ENCODE measurements at places on chromosomes 3 and 15.
A peak's percentile ranks its signal among the peaks of the same experiment; 100 is the strongest.

DNA sequence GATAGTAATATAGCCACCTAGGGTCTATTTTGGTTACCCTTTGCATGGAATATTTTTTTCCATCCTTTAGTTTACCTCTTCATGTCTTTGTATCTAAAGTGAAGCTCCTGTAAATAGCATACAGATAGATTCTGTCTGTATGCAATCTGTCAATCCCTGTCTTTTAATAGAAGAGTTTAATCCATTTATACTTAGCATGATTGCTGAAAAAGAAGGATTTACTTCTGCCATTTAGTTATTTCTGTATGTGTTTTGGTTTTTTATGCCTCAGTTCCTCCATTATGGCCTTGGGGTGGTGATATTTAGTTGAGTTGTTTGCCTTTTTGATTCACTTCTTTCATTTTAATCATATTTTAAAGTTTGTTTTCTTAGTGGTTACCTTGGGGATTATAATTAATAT is 29.0 kb downstream of the PCCB start:
- DNase-seq = no peak

DNA sequence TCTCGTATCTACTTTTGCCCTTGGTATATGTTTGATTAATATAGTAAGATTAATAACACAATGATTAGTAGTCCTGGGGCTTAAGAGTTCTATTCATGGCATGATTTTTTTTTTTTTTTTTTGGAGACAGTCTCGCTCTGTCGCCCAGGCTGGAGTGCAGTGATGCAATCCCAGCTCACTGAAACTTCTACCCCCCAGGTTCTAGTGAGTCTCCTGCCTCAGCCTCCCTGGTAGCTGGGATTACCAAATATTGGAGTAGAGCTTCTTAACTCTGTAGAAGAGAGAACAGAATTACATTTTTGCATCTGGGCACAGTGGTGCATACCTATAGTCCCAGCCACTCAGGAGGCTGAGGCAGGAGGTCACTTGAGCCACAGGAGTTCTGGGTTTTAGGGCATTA is 58.9 kb downstream of the RAB7A start:
- no peak for DNase-seq

DNA sequence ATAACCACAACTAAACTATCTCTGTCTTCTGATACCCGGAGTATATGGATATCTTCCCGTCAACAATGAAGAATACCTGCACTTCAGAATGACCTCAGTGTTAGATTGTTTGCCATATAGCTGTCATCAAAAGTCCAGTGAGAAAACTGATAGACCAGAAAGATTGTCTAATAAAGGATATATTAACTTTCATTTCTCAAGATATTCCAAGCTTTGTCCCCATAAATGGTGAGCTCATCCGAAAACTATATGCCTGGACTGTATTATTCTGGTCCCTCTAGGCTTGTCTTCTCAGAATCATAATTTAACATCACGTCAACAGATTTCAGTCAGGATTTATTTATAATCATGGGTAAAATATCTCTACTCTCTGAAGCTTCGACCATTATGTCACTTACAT is 100.5 kb downstream of the ATP8B4 start:
- DNase-seq = no peak

- peak; percentile 55 for DNase-seq
Observed at GRCh38 chr3:114746502-114746901, 400.6 kb downstream of the ZBTB20 start.

DNA sequence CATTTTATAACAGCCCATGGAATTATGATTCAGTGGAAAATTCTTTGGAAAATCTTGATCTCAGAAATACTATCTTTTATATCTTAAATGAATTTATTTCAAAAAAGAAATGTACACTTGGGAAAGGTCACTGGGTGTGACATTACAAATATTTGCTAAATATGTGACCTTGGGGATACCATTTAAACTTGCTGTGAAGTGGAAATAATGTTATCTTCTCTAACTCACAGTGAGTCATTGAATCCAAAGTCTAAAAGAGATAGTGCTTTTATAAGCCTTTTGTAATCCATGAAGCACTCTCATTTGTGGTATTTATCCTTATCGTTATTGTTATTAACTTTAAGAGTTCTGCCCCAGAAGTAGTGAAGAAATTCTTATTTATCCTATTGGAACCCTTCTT is 289.8 kb upstream of the SEMA6D start:
- no peak for DNase-seq

GRCh38 chr3:132784502-132785025 is 62.4 kb upstream of the NPHP3 start:
- no peak for DNase-seq

DNA sequence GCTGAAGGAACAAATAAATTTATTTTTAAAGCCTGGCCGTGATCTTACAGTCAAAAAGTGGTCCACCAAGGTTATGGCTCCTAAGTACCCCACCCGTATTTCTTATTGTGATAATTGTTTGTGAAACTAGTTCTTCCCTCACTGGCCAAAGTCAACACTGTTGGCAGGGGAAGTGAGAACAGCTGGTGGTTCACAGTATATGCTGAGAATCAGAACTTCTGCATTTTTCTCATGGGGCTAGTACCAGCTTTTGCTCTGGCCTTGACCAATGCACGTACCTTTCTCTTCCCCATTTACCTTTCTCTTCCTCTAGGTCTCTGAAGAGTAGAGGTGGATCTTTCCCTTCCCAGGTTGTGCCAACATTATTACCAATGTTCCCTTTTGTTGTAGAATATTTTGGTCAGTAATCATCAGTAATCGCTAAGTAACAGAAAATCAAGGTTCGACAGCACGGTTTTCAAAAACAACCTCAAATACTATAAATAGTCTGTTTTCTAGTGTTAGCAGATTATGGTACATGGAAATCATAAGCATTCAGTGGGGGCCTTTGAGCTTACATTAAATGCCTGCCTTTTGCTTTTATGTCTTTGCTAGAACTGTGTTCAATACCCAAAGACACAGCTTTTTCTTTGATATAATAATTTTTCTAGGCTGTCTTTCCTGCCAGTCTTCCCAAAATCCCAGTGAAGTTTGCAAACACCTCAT is 268.0 kb downstream of the LPP start:
- peak; percentile 88 for DNase-seq

- DNase-seq = no peak
Observed at GRCh38 chr3:52880047-52880446, 17.3 kb downstream of the STIMATE start.

GRCh38 chr15:39631357-39631756 is 50.5 kb downstream of the THBS1 start:
- DNase-seq = no peak

GRCh38 chr3:186722457-186722856 is 5.3 kb downstream of the KNG1 start:
- DNase-seq = no peak

DNA sequence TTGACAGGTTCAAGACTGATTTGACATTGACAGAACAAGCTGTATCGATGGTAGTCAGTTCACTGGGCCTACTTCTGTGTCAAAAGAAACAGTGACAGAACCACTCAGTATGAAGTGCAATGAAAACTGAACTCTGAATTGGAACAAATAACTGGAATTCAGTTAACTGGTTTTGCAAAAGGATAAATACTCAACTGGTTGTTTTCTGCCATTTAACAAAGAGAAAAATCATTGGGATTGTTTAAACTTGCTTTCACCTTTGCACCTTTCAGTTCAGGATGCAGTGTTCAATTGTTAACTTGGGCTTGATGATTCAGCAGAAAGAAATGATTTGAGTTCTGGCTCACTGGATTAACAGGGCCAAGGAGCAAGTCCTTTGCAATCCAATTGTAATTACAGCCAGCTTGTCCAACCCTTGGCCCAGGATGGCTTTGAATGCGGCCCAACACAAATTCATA is 4.9 kb downstream of the BTD start:
- DNase-seq = no peak

- no peak for DNase-seq
Observed at GRCh38 chr3:169619793-169620192, 43.7 kb downstream of the MECOM start.

DNA sequence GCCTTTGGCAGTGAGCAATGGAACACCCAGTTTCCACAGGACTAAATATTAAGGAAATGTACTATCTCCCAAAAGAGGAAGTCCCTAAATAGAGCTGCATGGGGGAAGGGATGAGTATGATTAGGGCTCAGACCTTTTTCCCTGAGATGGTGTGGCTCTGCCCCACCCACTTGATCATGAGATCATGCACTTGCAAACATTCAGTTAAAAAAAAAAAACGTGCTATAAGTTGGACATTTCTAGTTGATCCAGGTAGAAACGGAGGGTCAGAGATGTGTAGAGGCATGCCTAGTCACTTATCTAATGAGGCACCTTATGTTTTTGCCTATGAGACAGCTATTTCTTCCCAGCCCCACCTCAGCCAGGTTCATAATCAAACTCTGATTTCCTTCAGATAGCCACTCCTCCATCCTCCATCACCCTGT is 24.5 kb upstream of the SSR3 start:
- peak; percentile 87 for DNase-seq

- DNase-seq = peak; percentile 22
Observed at GRCh38 chr3:37852097-37852496, 9.6 kb upstream of the CTDSPL start.

- no peak for DNase-seq
Observed at GRCh38 chr3:52531860-52532516, 1.7 kb downstream of the NT5DC2 start.

GRCh38 chr3:93843981-93844380 is 129.7 kb downstream of the PROS1 start:
- peak; percentile 17 for DNase-seq

DNA sequence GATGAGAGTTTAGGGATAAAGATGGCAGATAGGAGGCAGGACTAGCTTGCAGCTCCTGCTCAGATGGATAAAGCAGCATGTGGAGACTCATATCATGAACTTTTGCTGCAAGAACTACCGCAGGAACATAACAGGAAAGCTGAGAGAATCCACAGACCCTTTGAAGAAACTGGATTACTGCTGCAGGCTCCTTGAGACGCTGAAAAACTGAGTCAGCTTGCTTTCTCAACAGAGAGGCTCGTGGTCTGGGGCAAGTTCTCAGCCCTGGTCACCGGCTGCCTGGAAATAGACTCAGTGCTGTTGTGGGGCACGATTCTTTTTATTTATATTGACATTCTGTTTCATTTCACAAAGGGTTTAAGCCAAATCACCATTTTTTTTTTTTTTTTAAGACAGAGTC is 28.8 kb upstream of the TRIM59 start:
- peak; percentile 5 for DNase-seq

DNA sequence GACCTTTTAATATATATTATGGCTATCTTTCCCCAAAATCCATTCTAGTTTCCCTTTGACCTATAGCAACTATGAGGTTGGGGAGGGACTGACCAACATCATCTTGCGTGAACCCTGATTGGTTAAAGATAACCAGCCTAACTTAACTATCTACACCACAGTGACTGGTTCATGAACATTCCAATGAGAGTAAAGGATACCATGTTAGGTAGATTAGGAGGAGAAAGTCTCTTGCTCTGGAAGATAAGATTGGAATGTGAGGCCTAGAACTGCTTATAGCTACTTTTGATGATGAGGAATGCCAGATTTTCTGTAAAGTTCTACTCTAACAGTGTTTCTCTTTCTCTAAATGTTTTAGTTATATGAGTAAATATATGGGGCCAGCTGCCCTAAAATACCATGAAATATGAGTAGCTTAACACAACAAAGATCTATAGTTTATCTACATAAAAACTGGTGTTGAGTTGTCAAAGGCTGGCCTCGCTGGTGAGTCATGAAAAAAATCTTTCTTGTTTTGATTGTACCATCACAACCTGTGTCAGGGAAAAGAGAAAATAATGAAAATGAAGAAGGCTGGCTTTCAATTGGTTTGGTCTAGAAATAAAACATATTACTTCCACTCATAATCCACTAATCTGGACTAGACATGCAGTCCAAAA is 481.4 kb downstream of the NSUN3 start:
- no peak for DNase-seq

GRCh38 chr3:173789530-173790162 is 392.1 kb downstream of the NLGN1 start:
- DNase-seq = no peak

DNA sequence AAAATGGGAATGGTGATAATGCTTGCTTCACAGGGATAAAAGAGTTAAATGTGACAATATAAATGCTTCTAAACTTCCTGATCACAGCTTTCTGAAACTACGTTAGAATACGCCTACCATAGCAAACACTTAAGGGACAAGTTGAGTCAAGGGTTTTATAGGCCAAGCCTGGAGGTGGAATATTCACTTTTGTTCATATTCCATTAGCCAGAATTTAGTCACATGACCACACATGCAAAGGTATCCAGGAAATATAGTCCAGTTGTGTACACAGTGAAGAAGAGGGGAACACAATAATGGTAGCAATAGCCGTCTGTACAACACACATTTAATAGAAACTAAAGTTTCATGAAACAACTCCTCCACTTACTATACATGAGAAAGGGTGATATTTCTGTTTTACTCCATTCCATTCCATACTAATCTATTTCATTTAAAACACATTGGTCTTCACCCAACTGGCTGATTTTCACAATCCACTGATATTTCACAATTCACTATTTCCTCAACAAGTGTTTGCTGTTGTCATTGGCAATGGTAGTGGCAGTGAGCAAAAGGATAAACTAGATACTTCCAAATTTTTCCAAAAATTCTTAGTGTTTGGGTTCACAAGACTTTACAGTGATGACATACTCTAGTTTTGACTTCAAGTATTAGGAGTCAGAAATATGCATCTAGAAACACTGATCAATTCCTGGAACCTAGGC is 270.9 kb downstream of the ERC2 start:
- no peak for DNase-seq

GRCh38 chr3:101784855-101785613 is 6.0 kb downstream of the NXPE3 start:
- DNase-seq = peak; percentile 38

DNA sequence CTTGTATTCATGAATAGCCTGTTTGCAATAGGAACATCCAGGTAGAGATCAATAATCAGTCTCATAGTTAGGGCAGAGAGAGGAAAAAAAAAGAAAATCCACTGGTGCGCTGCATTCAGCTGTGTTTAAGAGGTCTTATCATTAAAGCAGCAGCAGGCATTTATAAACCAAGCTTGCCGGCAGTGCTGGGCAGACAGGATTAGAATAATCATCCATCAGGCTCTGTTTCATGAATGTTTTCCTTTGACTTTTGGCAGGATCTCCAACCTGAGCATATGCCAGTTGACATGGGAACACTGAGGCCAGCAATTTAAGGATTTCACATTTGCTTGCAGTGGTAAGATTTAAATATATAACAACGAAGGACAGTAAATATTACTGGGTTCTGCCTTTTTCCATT is 305.2 kb upstream of the SEMA6D start:
- no peak for DNase-seq

DNA sequence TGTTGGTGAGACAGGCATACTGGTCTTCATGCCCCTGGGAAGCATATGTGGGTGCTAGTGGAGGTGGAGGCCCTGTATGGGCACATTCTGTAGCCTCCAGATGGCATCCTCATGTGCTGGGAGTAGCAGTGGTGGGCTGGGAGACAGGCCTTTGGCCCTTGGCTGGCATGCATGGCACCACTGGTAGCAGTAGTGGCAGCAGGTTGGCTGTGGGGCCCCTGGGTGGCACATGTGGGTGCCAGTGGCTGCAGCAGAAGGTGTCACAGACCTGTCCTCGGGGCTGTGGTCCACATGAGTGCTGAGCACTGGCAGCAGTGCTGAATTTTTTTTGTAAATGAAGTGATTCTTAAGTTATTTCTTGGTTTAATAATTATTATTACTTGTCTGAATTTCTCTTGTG is 71.2 kb downstream of the TNFAIP8L3 start:
- no peak for DNase-seq

GRCh38 chr3:153442386-153442785 is 280.4 kb downstream of the RAP2B start:
- no peak for DNase-seq

- no peak for DNase-seq
Observed at GRCh38 chr15:63392361-63393009, 10.8 kb upstream of the CA12 start.

GRCh38 chr3:178382449-178383061 is 153.7 kb upstream of the KCNMB2 start:
- no peak for DNase-seq

All from suppressor macrophage treated with lipopolysaccharide for 4 hours (primary cell).